Activated T-cell treated with anti-CD3 and anti-CD28 coated beads, Interleukin-2, amount 50 U/mL, for 1 hour (primary cell): ENCODE measurements at places on chromosomes 3 and 15.

DNA sequence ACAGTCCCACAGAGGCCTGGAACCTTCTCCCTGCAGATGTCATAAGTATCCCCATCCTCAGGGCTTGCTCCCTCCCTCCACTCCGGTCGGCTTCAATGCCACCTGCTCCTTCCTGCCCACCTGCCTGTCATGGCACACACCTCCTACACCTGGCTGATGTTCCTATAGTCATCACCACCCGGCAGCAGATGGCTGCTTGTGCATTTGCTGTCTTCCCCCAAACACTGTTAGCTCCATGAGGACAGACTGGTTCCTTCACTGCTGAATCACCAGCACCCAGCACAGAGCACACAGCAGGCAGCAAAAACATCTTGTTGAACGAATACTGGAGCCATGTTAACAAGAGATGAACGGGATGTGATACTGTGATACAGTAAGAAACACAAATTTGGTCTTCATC, 14.8 kb downstream of the TARS3 start:
- no peak for DNase-seq

DNA sequence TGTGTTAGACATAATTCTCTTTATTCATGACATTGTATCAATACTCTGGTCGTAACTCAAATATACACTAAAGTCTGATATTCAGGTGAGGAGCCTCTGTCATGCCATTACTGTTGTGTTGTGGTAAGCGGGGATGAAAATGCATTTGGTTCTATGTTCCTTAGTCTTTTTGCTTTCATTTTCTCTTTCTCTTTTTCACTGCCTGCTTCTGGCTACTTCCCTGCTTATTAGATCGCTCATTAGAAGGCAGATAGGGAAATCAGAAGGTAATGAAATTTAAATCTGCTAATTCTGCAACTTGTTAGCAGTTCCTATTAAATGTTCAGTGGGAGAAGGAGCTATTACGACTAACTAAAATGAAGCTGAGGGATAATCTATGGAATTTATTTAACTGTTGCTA, 345.0 kb downstream of the GRM7 start:
- DNase-seq = no peak

DNA sequence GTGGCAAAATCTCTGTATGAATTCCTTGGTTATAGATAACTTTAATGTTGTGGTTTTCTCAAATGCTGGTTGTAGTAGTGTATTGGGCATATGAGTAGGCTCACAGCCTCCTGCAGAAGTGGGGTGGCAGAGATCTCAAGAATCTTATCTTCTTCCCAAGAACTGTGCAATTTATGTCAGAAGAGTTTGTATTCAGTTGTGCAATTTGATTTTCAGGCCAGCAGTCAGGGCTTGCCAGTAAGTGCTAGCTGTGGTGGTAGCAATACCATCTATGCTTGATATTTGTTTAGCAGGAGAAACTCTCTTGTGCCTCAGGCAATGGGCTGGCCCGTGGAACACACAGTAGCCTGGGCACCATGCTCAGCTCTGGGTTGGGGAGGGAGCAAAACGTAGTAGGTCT, 58.4 kb upstream of the GOLIM4 start:
- DNase-seq = no peak

GRCh38 chr15:64110950-64111678, 15.3 kb downstream of the SNX1 start:
- no peak for DNase-seq

DNA sequence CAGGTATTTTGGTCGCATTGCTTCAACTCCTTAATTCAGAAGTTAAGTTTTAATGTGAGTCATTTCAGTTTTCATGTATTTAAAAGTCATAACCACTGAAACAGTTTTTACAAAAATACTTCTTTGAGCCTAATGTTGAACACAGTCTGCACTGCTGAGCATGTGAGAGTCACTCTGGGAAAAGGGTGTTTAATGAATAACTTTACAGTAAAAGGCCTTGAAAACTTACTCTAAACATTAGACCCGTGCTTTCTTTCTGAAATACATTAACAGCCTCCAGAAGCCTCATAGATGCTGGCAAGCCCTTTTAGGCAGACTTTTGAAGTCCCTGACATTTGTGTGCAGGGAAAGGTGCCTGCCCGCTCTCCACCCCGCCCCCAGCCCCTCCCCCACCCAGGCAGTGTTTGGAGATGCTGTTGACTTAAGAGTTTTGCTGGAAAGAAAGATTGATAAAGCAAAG, 68.9 kb upstream of the NR2F2 start:
- DNase-seq = no peak

GRCh38 chr3:127886956-127887231, 28.1 kb upstream of the KBTBD12 start:
- no peak for DNase-seq

GRCh38 chr15:58628206-58628947, 121.1 kb downstream of the ADAM10 start:
- DNase-seq = no peak

GRCh38 chr3:100020876-100021644, 93.2 kb downstream of the FILIP1L start:
- DNase-seq = no peak

DNA sequence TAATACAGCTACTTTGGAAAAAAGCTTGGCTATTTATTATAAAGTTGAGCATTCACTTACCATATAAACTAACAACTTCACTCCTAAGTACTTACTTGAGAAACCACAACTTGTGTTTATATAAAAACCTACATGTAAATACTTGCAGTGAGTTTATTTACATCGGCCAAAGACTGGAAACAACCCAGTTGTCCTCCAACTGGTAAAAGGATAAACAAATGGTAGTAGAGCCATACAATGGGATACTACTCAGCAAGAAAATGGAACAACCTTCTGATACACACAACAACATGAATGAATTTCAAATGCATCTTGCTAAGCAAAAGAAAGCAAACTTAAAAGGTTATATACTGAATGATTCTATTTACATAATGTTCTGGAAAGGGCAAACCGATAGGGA, 63.7 kb downstream of the SLC7A14 start:
- DNase-seq = no peak
